ENCODE measurements at places on chromosomes 6 and 20.

DNA sequence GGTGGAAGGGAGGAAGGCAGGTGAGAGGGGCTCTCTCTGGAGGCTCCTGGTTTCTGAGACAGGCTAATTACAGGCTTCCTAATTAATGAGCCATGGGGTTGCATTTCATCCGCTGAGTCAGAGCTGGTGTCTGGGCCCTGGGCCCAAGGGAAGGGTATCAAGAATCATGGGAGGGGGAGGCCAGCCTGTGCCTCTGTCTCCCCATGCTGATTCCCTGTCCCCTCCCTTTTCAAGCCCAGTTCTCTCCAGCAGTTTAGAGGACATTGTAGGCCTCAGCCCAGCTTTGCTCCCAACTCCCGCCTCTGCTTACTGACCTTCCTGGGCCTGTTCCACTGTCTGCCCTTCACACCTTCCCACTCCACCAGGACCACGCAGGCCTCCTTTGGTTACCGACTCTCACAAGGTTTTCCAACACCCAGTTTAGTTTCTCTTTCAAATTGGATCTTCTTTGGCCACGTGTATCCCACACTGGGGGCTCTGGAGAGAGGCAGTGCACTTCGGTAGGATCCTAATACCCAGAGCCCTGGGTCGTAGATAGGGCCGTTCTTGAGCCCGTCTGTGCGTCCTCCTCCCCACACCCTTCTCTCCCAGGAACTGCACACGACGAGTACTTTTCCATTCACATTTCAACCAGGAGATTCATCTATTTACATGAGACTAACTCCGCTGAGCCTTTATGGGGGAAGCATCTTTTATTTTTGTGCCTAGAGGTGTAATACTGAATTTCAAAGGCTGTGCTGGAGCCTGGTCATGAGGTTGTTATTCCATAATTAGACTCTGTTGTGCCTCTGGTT is 18.2 kb upstream of the AVP start:
- DNase-seq: no peak

DNA sequence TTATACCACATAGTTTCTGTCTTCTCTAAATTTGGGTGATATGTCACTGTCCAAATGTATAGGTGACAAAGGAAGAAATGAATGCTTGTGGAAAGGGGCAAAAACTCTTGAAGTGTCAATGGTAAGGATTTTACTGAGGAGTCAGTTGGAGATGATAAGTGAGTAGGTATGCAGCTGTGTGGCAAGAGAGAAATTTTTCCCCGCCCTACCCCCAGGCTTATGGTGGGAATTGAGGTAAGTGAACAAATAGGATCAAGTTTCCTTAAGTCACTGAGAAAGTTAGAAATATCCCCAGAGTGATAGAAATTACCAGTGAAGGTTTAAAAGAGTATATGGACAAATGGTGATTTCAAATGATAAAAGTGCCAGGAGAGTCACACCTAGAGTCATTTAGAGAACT is 11.8 kb downstream of the DSE start:
- DNase-seq: no peak

DNA sequence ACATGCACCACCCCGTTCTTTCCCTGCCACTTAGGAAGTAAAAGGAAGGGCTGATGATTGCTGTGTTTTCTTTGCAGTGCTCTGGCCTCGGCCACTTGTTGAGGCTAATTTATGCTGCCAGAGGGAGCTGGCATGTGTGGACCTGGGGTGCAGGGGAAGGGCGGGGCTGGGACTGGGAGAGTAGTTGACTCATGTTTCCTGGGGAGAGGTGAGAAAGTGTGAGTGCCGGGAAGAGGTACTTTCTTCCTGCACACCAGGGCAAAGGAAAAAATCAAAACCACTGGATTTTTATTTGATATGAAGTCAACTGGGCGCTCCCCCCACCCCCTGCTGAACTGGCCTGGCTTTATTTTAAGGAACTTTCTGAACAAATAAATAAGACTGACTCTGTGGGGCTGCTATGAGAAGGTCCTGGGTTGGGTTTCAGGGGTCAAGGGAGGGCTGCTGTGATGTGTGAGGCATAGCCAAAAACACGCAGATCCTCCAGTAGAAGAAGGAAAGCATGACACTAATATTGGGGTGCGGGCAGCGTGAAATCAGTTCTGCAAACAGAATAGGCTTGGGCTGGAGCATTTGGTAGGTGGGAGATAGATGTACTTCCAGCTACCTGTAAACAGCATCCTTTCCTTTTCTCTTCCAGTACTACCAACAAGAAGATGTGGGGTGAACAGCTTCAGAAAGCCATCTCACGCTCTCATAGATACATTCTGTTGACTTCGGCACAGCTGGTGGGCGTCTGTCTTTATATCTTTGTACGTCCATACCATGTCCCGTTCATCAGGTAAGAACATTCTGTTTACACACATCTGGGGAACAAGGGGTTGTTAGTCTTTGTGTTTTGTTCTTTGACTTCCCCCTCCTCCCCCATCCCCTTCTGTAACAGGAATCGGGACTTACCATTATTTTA is 87.5 kb downstream of the SYNJ2 start:
- no peak for DNase-seq

- DNase-seq: peak; percentile 59
These were observed 29.1 kb downstream of the RREB1 start for GRCh38 chr6:7136859-7137334.

- no peak for DNase-seq
These were observed 5.1 kb upstream of the TMEM181 start for GRCh38 chr6:158554611-158555361.

DNA sequence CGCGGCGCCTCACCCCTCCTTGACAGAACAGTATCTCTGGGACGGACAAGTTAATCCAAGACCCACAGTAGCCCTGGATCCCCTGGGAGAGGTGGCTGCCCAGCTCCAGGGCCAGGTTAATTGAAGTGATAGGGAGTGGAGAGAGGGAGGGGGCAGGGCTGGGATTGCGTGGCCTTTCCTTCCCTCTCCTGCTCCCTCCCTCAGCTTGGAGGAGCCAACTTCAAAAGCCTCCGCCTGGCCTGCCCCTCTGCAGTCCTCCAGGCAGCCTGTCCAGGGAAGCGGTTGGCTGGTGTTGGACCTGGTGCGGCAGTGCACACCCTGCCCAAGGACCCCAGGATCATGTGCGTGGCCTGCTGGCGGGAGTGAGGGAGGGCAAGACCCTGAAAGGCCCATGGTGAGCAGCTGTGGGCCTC is at the start of gene C20orf204:
C20orf204 (plus strand) TSS at position 250 of the 413 bp plus-strand sequence; CDS start at position 392, 142 bp downstream.
- no peak for DNase-seq

DNA sequence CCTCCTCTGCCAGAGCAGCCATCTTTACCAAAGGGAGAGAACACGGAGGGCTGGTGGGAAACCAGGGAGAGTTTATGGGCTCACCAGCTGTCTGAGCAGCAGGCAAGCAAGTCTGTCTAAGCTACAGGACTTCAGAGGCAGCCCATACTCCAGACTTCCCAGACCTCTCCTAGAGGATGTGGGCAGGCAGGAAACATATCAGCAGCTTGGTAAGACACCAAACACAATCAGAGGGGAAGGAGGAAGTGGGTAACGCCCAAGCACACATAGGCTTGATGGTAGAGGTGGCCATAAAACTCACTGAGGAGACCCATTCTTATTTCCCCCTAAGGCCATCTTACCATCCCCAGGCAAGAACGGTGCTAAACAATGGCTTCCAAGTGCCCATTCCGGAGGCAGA is 143.1 kb upstream of the ARID1B start:
- no peak for DNase-seq

DNA sequence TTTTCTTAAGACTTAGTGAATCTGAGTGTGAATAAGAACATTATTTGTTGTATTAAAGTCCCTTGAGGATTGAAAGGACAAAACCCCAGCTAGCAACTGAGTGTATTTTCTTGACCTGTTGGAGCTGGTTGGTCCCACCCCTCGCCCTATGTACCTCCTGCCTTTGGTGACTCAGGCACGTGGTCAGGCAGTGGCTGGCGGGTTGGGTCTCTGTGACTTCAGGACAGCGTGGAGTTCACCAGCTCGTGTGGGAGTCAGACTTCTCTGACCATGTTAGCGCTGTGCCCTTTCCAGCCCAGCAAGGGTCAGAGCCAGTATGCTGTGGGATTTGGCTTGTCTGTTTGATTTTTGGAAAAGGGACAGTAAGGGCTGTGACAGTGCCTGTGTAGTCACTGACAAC is 93.7 kb downstream of the SSR1 start:
- peak; percentile 73 for DNase-seq

DNA sequence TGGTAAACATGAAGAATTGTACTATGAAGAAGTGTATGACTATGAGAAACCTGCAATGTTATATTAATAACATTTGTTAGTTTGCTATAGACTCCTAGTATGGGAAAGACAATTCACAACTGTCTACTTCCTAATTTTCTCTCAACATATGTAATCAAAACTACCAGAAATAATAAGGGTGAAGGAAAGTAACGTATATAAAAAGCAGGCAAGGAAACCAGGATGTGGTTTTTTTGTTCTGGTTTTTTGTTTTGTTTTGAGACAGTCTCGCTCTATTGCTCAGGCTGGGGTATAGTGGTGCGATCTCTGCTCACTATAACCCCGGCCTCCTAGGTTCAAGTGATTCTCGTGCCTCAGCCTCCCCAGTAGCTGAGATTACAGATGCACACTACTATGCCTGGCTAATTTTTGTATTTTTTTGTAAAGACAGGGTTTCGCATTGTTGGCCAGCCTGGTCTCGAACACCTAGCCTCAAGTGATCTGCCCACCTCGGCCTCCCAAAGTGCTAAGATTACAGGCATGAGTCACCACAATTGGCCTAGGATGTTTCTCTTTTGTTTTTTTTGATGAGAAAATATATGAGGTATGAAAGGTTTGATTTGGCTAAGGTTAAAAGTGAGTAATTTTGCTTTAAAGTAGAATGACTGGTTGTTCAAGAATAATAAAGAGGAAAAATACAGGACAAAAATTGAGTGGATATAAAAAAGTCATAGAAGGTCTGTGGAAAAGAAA is 83.1 kb downstream of the PTCHD4 start:
- peak; percentile 69 for DNase-seq

GRCh38 chr6:44738601-44739146 is 351.2 kb downstream of the CDC5L start:
- peak; percentile 47 for DNase-seq

DNA sequence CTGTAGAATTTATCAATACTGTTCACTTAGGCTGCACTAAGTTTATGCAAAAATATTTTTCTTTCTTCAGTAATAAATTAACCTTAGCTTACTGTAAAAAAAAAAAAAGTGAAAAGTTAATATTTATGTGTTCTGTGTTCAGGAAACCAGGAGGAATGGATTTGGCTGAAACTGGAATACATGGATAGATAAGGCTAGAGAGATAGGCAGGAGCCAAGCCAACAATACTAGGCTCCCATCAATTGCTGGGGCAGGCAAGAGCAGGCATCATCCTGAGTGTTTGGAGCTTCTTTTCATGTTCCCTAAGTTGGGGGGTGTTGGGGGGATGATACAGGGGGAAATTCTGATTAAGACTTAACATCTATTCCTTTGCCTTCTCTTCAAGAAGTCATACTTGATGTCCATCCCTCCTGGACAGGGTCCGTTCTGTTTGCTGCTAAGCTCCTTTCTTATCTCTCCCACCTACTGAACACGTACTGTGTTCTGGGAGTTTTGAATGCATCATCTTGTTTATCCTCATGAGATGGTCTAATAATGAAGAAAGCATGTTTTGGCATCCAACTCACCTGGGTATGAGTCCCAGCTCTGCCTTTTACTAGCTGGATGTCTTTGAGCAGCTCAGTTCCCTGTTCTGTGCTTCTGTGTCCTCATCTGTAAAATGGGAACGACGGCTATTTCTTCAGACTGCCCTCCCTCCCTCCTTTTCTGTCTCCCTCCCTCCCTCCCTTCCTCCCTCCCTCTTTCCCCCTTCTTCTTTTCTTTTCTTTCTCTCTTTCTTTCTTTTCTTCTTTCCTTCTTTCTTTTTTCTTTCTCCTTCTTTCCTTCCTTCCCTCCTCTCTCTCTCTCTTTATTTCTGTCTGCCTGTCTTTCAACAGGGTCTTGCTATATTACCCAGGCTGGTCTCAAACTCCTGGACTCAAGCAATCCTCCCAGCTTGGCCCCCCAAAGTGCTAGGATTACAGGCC is 6.4 kb upstream of the PROCR start:
- no peak for DNase-seq

DNA sequence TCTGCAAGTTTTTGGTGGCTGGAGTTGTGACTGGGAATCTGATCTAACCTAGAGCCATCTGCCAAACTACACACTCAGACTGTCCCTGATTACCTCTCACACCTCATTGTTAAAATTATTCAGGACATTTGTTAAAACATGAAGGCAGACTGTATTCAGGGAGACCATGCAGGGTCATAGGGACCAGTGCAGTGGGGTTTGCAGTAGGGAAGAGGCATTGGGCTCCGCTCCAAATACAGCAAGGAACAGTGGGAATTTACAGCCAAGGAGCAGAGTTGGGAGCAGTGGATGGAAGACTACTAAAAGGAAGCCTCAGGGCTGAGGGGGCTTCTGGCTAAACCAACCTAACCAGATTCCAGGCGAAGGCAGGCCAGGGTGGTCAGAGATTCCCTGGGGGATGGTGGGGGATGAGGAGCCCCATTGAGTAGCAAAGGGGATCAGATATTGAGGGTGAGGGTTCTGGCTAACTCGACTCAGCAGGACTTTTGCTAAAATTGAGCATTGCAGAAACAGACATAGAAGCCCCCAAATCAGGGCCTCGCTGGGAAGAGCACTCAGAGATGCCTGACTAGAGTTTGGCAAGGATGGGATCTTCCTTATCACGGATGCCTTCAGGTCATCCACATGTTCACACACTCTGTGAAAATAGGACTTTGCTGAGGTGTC is 172.0 kb downstream of the ZDHHC14 start:
- DNase-seq: no peak

DNA sequence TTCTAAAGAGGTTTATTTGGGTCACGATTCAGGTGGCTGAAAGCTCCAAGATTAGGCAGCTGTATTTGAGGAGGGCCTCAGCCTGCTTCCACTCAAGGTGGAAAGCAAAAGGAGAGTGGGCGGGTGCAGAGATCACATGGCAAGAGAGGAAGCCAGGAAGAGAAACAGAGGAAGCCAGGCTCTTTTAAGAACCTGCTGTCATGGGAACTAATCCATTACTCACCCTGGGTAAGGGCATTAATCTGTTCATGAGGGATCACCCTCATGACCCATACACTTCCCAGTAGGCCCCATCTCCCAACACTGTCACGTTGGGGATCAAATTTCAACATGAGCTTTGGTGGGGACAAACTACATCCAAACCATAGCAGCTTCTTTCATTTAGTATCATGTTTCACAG is 53.9 kb downstream of the DHX35 start:
- peak; percentile 8 for DNase-seq

- DNase-seq: no peak
These were observed 197.6 kb downstream of the HDGFL1 start for GRCh38 chr6:22766979-22767378.

DNA sequence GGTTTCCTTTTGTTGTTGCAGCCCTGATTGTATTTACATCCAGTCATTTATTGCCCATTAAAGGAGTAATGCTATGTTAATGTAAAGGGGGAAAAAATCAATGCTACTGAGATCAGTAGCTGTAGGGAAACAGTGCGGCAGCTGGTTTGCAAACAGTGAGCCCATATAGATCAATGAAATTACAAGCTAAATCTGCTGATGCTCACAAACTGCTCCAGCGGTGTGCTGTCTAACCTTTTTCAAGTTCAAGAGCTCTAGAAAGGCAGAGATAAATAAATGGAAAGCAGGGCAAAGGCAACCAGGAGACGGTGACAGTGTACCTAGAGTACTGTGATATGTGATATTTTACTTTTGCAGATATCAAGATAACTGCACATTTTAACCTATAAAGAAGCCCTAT is 449.0 kb upstream of the MMS22L start:
- DNase-seq: no peak
